KG1 (cell line): ENCODE measurements at places on chromosomes 1 and 21.

GRCh38 chr1:198726455-198726854 is 87.6 kb downstream of the PTPRC start:
- no peak for DNase-seq

DNA sequence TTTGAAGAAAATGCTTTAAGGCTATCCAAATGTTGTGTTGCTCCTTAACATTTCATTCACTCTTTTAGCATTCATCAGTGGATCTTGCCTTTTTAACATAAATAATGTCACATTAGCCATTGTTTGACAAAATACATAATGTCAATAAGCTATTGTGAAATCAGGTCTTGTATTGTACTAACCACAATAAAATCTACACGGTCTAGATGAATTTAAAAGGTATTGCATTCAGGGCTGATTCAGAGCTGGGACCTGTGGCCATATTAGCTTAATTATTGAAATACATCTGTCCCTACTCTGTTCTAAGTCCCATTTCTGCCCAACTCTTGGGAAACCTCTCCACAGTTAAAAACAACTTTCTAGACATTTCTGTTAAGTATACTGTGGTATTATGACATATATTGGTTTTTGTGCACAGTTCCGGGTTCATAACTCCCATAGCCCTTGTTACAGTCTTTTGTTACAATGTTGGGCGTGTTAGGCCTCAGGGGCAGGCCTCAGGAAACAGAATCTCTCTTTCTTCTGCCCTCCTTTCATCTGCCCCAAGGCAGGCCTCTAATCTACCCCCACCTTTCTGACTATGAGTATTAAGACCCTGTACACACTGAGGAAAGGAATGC is 44.7 kb upstream of the CITED4 start:
- no peak for DNase-seq

DNA sequence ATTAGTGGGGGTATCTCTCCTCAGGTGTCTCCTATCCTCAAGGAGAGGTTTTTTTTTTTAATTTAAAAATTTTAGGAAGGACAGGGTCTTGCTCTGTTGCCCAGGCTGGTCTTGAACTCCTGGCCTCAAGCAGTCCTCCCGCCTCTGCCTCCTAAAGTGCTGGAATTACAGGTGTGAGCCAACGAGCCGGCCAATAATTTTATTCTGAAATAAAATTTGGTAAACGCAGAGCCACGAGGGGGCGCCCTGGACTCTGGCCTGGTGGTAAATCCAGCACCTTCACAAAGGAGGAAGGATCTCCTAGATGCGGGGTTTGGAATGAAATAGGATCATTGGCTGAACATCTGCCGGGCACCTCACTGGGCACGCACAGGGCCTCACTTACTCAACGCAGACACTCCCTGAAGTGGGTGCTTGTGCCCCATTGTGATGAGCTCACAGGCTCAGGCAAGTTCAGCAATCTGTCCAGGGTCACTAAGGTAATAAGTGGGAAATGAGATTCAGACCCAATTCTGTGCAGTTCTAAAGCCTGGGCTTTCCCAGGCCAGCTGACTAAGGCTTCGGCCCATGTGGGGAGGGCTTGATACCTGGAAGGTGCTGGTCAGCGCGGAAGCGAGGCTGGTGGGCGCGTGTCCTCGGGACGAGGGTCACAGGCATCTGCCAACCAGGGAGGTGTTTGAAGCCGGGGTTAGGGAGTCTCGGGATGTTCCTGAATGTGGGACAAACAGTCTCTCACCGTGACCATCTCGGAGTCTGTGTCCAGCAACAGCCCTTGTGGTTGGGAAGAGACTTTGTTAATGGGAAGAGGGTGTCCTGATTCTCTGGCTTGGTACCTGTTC is 32.7 kb upstream of the ETV3 start:
- peak; percentile 16 for DNase-seq

DNA sequence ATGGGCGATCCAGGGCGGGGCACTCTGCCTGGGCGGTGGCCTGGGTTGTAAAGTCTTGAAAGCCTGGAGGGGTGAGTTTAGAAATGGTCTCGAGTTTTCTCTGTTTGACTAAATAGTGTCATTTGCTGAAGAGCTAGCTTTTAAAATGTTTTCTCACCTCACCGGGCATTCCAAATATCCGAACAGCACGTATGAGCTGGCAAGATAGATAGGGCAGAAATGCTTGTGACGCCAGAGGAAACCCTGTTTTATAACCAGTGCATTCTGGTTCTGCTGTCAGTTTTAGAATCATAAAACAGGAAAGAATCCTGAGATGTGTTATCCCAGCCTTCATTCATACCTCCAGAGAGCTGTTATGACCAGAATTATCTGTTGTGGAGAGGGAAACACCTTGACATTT is 725 bp downstream of the RTCA start:
- no peak for DNase-seq

- DNase-seq, result no peak
Measured at GRCh38 chr1:27469334-27469733, 20.6 kb downstream of the WASF2 start.
